ENCODE measurements at places on chromosomes 3 and 15.

DNA sequence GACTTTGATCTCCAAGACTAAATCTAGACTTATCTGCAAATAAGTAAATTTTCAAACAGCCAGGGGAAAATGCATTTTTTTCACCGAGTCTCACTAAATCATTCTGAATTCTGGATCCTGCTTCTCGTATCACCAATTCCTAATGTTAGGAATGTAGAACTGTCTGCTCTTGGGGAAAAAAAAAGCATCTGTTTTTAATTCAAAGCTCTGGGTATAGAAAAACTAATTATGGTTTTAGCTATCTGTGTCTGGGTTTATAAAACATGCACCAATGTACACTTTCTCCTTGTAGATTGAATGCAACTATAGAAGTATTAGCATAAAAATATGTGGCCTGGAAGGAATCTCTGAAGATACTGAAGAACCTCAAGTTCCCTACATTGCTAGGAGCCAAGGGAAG, 4.8 kb upstream of the CDAN1 start:
- DNase-seq, result no peak

- DNase-seq, result no peak
Measured at GRCh38 chr3:176428552-176428951, 768.7 kb downstream of the TBL1XR1 start.

- no peak for DNase-seq
Measured at GRCh38 chr15:78859971-78860719, 12.5 kb upstream of the MORF4L1 start.

DNA sequence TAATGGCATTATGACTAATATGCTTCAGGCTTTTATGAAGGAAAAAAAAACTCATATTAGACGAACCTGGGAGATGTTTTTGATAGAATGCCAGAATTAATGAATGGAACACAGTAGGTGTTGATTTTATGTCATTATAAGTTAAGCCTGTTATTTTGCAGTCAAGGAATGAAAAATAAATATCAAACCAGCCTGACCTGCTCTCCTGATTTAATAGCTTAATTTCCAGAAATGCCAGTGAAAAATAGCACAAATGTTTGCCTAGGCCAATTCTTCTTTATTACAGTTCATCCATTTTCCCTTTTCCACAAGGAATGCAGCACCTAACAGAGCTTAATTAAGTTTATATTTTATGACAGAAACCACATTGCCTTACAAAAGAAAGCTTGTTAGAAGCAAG, 292.0 kb downstream of the TBL1XR1 start:
- no peak for DNase-seq

- no peak for DNase-seq
Measured at GRCh38 chr15:52295421-52296001, at the start of gene MYO5C. MYO5C (minus strand) TSS chr15:52295804; CDS start chr15:52295636, 168 bp downstream.

GRCh38 chr3:63912768-63913588, 795 bp upstream of the SCAANT1 start:
- DNase-seq, result no peak

DNA sequence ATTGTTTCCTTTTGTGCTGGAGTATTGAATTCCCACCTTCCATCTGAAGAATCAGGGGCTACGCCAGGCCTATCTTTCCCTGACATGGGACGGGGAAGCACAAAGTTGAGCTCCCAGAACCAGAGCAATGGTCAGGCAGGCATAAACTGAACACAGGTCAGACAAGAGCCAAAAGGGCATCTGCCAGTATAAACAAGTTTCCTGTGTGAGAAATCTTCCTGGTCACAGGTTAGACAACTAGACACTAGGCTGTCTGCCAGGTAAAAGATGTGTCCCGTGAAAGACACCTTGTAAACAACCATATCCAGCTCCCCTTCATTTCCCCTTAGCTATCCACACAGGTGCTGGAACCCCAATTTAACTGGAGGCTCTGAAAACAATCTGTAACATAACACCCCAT, 44.0 kb upstream of the CD96 start:
- no peak for DNase-seq

DNA sequence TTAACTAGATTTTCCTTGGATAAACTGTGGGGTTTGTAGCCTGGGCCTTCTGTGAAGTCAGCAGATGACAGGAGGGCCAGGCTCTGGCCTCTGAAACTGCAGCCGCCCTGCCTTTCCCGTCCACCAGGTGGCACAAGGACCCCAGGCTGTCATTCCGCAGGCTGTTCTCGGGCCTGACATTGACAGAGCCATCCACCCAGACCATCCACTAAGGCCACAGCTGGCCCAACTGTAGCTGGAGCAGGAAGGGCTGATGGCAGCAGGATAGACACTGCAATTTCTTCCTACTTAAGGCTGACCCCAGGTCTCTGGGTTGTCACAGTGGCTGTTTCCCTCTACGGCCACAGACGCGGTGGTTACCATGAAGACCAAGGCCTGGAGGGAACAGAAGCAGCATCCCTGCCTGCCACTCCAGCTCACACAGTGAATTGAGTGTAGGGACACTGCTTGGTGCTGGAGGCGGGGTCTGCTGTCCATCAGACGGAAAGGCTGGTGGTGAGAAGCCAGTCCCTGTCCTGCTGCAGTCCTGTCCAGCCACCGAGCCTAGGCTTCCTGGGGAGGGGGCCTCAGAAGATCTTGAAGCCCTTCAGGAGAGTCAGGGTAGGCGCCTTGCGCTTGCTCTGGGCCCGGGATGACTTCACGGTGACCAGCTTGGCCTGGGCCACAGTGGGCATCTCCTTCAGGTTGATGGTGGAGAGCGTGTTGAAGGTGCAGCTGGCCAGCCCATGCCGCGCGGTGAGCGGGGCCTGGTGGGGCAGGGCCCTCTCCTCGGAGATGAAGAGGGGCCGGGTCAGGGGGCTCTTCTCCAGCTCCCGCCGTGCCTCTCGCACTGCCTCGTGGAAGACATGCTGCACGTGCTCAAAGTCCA, 9.4 kb downstream of the SLC51B start:
- no peak for DNase-seq

GRCh38 chr3:138439646-138440045, 5.2 kb downstream of the ESYT3 start:
- no peak for DNase-seq

DNA sequence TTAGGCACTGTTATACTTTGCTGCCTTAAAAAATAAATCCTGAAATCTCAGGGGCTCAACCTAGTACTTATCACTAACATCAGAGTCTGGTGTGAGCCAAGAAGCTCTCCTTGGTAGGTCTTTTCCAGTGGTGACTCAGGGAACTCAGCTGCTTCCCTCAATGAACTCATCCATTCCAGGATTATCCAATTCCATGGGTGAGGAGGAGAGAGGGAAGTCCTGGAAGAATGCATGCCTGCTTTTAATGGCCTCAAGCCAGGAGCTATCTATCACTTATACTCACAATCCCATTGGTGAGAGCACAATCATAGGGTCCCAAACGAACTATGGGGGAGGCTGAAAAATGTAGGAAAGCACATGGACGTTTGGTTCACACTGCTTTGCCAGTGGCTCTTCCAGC, 113.6 kb downstream of the POLR2M start:
- DNase-seq, result no peak

GRCh38 chr3:49019941-49020329, 1.6 kb upstream of the DALRD3 start:
- no peak for DNase-seq

DNA sequence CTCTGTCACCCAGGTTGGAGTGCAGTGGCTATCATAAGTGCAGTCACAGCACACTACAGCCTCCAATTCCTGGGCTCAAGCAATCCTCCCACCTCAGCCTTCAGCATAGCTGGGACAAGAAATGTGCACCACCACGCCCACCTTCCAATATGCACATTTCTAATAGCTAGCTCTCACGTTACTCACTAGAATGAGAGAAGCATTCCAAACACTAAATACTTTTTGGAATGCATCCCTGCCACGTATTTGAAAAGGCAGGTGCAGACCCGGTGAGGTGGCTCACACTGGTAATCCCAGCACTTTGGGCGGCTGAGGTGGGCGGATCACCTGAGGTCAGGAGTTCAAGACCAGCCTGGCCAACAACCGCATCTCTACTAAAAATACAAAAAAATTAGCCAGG, 7.6 kb upstream of the TCF12 start:
- DNase-seq, result no peak

DNA sequence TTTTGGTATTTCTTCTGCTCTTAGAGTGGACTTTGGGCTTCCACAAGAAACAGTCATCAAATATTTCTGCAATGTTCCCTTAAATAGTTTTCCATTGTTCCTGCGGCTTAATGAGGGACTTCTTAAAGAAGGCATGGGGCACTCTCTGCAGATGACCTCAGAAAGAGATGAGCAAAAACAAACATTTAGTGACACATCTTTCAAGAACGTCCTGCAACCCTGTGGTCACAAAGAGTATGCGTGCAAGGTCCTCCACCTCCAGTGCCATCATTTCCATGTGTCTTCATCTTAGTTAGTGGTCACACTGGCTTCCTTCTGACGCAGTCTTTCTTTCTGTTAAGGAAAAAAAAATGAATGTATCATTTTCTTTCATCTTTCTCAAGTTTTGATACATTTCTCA, 56.2 kb downstream of the GREM1 start:
- no peak for DNase-seq

DNA sequence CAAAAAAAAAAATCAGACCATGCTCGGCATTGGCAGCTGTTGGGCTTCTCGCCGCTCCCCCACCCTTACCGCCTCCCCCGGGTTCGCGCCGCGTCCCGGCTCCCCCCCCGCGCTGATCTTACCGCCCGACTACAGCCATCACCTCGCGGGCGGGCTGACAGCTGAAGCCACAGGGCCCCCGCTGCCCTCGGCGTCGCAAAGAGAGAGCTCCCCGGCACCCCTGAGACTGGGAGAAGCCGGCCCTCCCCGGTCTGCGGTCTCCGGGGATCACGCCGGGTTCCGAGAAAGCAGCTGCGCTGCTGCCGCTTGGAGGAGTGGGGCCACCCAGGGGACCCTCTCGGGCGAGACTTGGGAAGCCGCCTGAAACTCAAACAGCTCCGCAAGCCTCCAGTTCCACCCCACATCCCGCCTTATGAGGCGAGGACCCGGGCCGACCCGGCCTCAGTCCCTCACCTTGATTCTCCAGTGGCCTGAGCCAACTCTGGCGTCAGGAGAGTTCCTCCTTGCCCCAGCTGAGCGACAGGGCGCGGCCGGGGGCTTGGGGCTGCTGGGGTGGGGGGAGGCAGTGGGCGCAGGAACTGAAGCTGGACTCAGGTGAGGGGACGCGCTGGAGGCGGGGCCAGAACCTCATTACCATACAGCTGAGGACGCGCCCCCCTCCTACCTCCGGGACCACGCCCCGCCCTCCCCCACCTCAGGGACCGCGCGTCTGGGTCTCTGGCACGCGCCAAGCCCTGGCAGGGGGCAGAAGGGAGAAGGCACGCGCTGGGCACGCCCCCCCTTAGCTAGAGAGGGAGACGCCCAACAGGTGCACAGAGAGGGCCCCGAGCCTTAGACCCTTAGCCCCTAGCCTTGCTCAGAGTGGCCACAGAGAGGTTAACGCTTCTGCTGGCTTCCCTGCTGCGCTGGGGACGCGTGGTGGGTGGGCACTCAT, 1.0 kb upstream of the DLL4 start:
- DNase-seq, result no peak

GRCh38 chr3:194090716-194091115, 45.2 kb upstream of the HES1 start:
- DNase-seq, result no peak

DNA sequence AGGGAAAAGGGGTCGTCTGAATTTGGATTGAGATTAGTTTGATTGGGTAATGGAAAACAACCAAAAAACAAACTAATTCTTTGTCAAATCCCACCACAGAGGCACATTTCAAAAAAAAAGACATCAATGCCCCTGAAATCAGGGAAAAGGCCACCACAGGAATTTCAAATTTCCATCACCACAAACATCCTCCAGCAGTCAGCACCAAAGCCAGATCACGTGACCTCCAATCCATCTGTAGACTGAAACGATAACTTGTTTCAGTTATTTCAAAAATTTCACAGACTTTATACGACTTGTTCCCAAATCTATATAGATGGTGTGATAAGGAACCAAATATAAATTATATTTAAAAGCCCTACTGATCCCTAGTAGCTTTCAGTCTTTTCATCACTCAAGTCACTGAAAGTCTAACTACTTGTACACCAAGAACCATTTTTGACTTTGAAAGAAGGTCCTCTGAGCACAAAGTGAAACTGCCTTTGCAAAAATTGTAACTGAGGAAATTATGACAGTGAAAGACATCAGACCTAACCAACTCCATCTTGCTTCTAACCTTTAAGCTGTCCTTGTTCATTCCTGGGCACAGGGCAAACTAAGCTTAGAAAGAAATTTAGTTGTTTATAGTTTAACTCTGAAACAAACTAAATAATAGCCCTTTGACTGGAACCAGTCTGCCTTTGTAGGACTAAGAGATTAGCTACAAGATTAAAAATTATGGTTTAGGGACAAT, 48.1 kb upstream of the PLCL2 start:
- DNase-seq, result no peak

- DNase-seq, result no peak
Measured at GRCh38 chr3:19467761-19468160, 319.5 kb downstream of the KCNH8 start.

GRCh38 chr15:45021348-45021747, 1.6 kb upstream of the SORD start:
- no peak for DNase-seq

GRCh38 chr15:42736178-42736792, 643 bp downstream of the CDAN1 start:
- DNase-seq, result no peak

DNA sequence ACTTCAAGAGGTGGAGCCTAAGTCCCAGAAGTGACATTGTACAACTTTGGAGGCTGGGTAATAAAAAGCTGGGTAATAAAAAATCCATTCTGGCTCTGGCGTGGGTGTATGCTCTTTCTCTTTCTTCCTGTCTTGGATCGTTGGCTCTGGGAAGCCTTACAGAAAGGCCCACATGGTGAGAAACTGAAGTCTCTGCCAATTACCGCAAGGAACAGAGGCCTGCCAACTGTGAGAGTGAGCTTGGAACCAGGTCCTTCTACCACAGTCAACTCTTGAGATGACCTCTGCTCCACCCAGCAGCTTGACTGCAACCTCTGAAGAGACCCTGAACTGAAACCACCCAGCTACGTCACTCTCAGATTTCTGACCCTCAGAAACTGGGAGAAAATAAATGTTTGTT, 51.0 kb downstream of the NR2F2 start:
- no peak for DNase-seq

DNA sequence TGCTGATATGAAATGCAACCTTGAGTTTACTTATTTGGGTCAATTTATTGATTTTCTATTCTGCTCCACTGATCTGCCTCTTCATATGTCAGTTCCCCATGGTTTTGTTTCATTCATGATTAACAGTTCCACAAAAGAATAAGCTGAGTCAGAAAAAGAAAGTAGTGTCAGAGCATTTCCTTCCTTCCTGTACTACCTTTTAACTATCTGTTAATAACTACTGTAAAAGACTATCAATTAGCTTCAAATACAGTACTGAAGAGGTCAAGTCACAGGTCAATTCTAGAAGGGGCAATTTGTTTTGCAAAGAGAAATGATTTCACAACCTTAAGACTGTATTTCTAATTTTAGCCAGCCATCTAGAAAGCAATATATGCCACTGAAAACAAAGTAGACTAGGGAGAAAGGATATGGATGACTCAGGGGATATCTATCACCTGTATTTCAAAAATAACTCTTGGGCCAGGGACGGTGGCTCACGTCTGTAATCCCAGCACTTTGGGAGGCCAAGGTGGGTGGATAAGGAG, 129.5 kb downstream of the TFDP2 start:
- no peak for DNase-seq

- no peak for DNase-seq
Measured at GRCh38 chr15:99550077-99550476, 15.7 kb upstream of the MEF2A start.

- no peak for DNase-seq
Measured at GRCh38 chr3:152835601-152836102, 721 bp downstream of the P2RY1 start.

- DNase-seq, result no peak
Measured at GRCh38 chr3:50665081-50665840, 9.5 kb upstream of the DOCK3 start.

GRCh38 chr3:32200992-32201758, 37.3 kb upstream of the CMTM8 start:
- no peak for DNase-seq

All from keratinocyte (primary cell).